M059J (cell line): ENCODE measurements at places on chromosomes 11 and 22. TPM values are rescaled to one million over a fixed set of nuclear protein-coding genes. Genes with fewer than 3 reads are reported as not detected.

- DNase-seq = peak; percentile 42
Measured at GRCh38 chr11:107598225-107599139, 7.5 kb downstream of the ELMOD1 start.

- no peak for DNase-seq
Measured at GRCh38 chr11:94084164-94084563, 44.5 kb upstream of the PANX1 start.

DNA sequence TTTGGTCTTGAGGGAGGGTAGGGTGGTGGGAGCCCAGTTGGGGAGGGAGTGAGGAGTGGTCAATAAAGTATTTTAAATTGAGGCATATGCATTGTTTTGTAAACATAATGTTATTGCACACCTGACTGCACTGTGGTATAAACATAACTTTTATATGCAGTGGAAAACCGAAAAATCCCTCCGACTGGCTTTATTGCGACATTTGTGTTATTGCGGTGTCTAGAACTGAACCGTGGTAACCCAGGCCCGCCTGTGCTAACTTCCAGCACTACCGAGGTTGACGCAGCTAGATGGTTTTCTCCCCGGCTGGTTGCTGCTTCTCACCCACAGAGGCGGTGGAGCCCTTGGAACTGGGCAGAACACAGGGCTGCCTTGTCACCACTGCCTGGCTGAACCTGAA is 7.6 kb upstream of the RNH1 start:
- DNase-seq = no peak

DNA sequence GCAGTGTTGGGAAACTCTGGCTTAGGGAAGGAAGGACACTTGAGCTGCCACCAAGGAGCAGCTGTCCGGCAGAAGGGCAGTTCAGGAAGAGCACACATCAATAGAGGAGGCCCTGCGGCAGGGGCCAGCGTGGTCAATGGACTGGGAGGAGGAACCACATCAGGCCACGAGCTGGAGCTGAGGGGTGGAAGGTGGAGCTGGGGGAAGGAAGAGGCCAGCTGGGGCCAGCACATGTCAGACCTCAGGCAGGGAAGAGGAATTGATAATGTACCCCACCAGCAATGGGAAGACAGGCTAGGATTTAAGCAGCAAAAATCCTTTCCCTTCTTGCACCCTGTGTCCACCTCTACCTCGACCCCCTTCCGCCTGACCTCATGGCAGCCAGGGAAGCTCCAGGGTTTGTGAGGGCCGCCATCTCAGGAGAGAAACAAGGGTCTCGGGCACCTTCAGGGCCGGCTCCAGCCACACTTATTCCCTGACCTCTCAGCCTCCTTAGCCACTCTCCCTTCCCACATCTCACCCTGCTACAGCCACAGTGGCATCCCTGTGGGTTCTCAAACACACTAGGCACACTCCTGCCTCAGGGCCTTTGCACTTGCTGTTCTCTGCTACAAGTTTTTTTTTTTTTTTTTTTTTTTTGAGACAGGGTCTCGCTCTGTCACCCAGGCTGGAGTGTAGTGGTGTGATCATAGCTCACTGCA is 157.8 kb upstream of the GRK3 start:
- DNase-seq = no peak

The TMX2 gene
- total RNA-seq = 155 and 166 TPM in 2 replicates
